ENCODE measurements at places on chromosomes 3 and 15.

GRCh38 chr3:175155172-175155571 is 296.0 kb downstream of the NAALADL2 start:
- no peak for DNase-seq

DNA sequence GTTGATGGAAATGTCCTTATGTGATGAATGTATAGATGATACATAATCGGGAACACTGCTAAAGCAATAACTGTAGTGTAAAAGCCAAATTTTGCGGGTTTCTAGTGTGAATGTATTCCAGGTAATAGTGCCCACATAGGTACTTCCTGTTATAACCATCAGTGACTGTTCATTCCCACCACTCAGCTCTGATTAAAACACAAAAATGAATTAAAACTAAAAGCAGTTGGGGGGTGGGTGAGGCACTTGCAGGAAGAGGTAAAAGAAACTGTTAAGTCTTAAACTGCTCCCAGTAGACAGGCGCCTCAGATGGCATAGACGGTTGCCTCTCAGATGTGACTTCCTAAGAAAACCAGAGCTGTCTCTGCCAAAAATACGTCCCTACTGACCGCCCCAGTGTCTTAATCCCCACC is 893 bp upstream of the MTHFS start:
- DNase-seq: no peak

DNA sequence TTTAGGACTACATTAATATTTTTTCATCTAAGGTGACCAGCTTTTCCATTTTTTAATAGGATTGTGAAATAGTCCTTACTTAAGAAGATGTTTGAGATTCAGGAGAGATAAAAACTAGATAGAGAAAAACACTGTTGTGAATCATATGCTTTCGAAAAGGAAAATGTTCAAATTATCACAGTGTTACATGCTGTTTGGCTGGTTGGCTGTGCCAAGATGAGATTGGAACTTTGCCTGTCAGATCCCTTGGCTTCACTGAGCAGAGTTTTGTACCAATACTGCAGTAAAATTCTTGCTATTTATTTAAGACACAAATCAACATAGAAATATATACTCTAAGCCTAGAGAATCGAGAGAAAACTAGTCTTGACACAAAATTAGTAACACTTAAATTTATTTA is 117.2 kb downstream of the OXSM start:
- no peak for DNase-seq

DNA sequence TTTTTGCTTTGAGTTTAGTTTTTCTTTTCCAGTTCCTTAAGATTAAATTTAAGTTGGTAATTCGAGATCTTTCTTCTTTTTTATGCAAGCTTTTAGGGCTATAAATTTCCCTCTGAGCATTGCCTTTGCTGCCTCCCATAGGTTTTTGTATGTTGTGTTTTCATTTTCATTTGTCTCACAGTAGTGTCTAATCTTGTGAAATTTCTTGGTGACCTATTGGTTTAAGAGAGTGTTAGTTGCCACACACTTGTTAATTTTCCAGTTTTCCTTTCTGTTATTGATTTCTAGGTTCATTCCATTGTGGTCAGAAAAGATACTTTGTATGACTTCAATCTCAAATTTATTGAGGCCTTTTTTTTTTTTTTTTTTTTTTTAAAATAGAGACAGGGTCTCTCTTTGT is 18.3 kb upstream of the IL20RB start:
- DNase-seq: no peak

DNA sequence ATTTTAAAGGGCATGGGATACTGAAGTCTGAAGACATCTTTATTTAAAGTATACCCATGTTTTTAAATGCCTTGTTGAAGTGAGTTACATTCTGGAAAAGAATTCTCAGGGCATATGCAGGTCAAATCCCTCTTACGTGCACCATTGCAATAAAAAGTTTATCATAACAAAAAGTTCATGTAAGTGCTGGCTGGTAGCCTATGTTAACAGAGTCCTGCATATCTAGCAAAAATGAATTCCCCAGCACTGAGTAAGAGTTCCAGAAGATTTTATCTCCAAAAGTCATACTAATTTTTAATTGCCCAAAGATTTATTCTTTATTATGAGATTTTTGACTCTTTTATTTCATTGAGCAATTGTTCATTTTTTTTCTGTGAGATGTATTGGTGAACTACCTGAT is 104.7 kb upstream of the ROBO1 start:
- DNase-seq: no peak

- no peak for DNase-seq
Observed at GRCh38 chr15:71437919-71438318, 322.6 kb downstream of the THSD4 start.

- DNase-seq: no peak
Observed at GRCh38 chr3:3726549-3726948, 72.7 kb upstream of the LRRN1 start.

DNA sequence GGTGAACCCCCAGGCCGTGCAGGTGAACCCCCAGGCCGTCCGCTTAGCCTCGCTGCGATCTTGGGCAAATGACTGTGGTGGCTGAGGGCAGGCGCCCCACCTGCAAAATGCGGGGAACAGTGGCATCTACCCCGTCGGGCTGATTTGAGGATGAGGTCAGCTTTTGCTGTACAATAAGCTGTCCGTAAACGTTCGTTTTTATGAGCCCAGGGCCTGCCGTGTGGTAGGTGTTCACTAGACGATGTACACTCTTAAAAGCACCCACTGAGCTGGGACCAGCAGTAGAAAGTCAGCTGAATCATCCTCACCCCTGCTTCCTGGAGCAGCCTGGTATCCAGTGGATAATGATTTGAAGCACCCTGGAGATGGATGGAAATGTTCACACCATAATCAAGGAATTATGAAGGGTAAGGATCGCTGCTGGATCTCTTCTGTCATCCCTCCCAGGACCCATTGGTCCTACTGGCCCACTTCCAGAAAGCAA is 943 bp upstream of the PCSK6 start:
- no peak for DNase-seq

DNA sequence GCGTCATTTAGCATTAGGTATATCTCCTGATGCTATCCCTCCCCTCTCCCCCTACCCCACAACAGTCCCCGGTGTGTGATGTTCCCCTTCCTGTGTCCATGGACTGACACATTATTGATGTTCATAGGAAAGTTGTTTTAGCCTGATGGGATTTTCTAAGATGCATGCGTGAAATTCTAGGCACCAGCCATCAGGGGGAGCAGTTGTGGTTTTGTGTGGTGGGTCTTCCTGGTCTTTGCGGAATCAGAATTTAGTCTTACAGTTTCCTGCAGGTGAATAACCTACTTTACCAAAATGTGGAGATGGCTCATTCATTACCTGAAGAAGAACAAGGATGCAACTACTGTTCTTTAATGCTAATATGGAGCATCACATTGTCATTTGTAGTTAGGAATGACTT is 455.0 kb upstream of the THBS1 start:
- DNase-seq: no peak

DNA sequence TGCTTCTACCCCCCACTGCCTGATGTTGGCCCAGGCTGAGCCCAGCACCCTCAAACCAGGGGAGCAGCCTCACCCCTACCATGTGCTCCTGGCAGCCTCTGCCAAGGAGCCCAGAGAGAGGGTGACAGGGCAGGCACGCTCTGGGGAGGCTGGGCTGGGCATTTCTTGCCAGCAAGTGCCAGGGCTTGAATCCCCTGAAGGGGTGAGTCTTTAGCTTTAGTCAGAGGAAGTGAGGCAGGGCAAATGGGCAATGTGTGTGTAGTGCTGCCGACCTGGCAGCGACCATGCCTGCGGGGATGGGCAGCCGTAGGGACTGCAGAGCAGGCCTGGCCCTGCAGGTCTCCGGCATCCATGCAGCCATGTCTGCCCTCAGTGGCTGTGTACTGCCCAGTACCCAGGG is 18.1 kb downstream of the DUSP7 start:
- no peak for DNase-seq

GRCh38 chr15:81387621-81388435 is 13.8 kb upstream of the TMC3 start:
- DNase-seq: no peak

GRCh38 chr15:60324706-60325438 is 72.9 kb downstream of the ANXA2 start:
- no peak for DNase-seq

- no peak for DNase-seq
Observed at GRCh38 chr3:2204054-2204453, 105.4 kb downstream of the CNTN4 start.

DNA sequence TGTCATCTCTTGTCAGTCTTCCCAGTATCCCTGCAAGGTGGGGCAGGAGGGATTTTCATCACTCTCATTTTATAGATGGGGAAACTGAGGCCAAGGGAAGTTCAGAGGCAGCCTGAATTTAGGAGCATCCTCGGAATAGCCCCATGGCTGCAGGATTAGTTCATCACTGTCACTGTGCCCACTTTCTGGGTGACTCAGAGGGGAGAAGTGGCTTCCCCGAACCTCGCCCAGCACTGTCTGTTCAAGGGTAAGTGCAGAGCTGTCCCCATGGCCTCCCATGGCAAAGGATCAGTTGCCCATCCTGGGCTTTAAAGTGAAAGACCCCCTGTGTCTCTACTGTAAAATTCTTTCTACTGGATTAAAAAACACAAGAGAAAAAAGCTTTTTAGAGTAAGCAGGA is 60.0 kb upstream of the SEC13 start:
- no peak for DNase-seq

DNA sequence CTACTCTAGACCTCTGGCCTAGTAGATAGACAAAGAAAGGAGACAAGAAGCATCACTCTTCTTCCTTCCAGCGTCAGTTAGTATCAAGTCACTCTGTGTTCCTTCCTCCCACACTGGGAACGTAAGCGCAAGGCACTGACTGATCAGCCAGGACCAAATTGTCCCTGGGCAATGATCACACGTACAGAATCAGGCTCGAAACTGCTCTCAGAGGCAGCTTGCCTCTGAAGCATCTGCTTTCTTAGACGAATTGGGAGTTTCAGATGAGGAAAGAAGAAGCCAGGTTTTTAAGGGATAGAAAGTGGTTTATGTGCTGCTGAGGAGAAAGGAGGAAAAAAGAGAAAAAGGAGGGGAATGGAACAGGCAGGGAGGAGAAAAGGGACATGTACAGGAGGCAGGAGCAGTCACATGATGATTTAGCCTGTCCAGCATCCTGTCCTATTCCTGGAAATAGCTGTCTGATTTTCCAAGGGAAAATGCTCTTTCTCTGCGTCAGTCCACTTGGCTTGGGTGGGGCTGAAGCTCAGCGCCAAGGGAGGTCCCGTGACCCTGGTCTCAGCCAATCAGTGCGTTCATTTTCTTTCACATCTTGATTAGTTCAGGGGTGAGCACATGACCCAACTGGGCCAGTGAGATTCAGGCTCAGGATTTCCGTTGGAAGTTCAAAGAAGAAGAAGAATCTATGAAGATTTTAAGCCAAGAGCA is 102.0 kb upstream of the PRICKLE2 start:
- DNase-seq: no peak

GRCh38 chr3:150811984-150812383 is 49.0 kb upstream of the SIAH2 start:
- DNase-seq: no peak

Measured in iPS DF 19.7 (cell line).